ENCODE measurements at places on chromosomes 1 and 21.

GRCh38 chr1:74053407-74053806 is 144.6 kb downstream of the LRRIQ3 start:
- no peak for DNase-seq

GRCh38 chr21:39350094-39351005 is 1.5 kb upstream of the HMGN1 start:
- no peak for DNase-seq

DNA sequence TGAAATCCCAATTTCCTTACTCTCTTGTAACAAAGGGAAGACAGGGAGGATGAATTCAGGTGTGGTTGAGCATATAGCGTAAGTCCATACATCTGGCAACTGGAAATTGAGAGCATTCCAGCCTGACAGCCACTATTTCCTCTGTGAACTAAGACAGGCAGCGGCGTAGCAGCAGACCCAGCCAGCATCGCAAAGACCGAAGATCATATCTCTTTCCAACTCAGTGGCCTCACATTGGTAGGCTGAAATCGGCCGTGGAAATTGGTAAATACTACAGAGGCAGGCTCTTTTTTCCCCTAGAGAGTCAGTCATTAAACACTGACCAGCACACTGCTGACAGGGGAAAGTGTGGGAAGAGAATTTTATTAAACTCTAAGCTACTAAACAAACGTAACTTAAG is 43.4 kb downstream of the TARBP1 start:
- DNase-seq = no peak

GRCh38 chr1:27372808-27373690 is 1.6 kb downstream of the FCN3 start:
- no peak for DNase-seq

- peak; percentile 64 for DNase-seq
Measured at GRCh38 chr21:25708467-25709065, 26.1 kb downstream of the ATP5PF start.

- DNase-seq = no peak
Measured at GRCh38 chr21:45021428-45022347, 52.7 kb upstream of the ADARB1 start.

- no peak for DNase-seq
Measured at GRCh38 chr1:76868154-76868882, 1.0 kb downstream of the ST6GALNAC5 start.

- no peak for DNase-seq
Measured at GRCh38 chr1:178530037-178530402, 17.1 kb downstream of the TEX35 start.

GRCh38 chr1:101025657-101026429 is at the start of gene DPH5:
TSS of gene DPH5 (minus strand) at chr1:101025784. CDS start at chr1:101025443, 341 bp downstream.
- peak; percentile 88 for DNase-seq

- DNase-seq = no peak
Measured at GRCh38 chr1:20887246-20887645, 100.1 kb upstream of the HP1BP3 start.

GRCh38 chr1:20470194-20470593 is 15.8 kb downstream of the CAMK2N1 start:
- no peak for DNase-seq

GRCh38 chr21:20617130-20617529 is 381.1 kb upstream of the NCAM2 start:
- no peak for DNase-seq

DNA sequence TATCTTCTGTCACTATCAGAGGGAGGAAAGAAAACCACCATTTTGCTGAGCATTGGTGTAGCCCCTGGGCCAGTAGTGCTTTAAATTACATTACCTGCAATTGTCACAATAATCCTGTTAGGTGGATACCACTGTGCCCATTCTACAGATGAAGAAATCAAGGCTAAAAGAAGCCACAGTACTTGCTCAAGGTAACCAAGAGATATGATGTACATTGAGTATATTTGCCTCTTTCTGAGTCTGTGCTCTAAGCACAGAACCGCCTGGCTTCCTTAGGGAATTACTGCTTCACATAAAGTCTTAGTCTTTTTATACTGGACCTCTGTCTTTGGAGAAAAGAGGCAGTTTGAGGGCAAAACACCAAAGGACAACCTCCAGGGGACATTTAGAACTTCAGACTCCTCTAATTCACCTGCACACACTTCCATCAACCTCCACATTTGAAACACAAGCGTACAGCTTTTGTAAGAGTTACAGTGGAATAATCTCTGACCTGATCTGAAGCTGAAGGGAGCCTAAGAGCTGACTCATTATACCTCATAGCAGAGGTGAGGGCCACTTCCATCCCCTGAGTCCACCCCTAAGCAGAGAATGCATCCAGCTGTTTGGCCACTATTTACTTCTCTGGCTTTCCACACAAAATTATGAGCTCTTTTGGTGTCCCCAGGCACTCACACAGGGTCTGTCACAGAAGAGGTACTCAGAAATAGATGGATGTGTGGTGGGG is 61.8 kb downstream of the PLPP3 start:
- no peak for DNase-seq

DNA sequence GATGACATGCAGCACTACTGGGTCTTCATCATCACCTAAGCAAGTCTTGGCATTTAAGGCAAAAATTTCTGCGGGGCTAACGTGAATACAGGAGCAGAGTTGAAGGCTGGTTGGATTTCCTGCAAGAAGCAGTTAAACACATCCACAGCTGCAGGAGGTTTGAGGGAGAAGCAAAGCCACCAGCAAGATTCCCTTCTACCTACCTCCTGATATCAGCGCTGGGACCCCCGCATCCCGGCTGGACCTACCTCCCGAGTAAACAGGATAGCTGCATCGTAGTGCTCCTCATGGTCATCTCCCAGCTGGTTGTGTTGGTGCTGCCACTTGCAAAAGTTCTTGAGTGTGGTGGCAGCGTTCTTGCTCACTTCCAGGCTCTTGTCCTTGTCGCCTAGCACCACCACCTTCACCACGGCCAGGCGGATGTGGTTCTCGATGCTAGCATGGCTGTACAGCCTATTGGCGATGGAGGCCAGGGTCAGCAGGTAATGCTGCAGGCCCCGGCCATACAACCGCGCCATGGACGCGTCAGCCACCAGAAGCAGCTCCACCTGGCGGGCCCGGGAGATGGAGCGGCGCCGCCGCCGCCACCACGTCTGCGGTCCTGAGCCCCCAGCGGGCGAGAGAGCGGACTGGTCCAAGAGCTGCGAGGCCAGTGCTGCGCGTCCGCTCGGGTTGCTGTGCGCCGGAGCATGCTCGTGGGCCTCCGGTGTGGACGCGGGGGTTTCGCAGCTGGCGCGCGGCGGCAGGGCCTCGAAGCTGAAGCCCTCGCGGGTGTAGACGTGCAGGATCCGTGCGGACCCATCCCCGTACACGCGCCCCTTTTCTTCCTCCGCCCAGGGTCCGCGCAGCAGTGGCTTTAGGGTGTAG is 1.6 kb downstream of the ADAMTS5 start:
- DNase-seq = no peak

- DNase-seq = peak; percentile 70
Measured at GRCh38 chr1:225866061-225866837, 15.9 kb downstream of the TMEM63A start.

DNA sequence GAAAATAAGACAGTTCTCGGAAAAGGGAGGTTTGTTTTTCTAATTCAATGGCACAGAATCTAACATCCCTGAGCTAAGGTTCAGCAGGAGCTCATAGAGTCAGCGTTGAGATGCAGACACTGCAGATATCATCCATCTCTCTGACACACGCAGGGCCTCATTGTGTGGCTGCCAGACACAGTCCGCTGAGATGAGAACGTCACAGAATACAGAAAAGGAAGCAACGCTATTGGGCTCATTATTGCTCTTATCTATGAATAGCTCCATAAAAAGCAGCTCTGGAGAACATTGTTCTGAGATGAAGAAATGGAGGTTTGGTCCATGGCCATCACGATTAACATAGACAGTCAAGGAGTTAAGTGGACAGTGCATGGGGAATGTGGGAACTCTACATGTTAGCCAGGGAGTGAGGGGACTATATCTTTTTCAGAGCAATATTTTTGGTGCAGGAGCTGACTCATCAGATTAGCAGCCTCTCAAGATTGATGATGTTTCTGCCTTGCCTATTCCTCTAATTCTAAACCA is 771.6 kb upstream of the CXADR start:
- DNase-seq = no peak

DNA sequence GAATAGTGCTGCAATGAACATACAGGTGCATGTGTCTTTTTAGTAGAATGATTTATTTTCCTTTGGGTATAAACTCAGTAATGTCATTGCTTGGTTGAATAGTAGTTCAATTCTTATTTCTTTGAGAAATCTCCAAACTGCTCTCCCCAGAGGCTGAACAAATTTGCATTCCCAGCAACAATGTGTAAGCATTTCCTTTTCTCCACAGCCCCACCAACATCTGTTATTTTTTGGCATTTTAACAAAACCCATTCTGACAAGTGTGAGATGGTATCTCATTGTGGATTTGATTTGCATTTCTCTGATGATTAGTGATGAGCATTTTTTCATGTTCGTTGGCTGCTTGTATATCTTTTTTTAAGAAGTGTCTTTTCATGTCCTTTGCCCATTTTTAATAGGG is 21.9 kb upstream of the EEIG2 start:
- no peak for DNase-seq

- DNase-seq = no peak
Measured at GRCh38 chr1:82807563-82807962, 1006.8 kb downstream of the ADGRL2 start.

- no peak for DNase-seq
Measured at GRCh38 chr1:221845650-221846371, 103.9 kb upstream of the DUSP10 start.

- DNase-seq = no peak
Measured at GRCh38 chr1:184556665-184557064, 169.8 kb downstream of the C1orf21 start.

DNA sequence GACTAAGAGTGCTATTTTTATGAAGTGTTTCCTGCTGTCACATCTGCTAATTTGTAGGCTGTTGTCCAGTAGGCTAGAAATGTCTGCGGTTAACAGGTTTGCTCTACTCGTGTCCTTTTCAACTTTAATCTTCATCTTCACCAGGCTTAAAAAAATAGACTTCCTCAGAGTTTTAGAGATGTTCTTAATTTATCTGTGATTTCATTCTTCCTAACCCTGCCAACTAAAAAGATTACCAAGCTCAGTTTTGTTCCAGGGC is 66.8 kb downstream of the SASS6 start:
- no peak for DNase-seq

DNA sequence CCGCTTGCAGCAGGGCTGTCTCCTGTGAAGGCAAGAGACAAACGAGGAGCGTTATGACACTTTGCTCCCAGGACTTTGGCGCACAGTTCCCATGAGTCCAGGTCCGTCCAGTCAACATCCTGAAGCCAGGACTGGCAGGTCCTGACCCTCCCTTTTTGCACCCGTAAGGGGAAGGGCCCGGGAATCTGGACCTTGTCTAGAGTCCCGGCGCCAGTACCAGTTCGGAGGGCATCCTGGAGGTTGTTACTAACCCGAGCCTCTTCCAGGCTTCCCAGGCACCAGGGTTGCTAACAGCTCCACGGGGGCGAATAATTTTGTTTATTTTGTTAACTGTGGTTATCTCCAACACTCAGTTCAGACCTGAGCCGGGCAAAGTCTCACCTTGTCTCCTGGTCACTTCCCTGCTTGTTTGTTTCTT is 682 bp upstream of the RWDD3 start:
- no peak for DNase-seq

DNA sequence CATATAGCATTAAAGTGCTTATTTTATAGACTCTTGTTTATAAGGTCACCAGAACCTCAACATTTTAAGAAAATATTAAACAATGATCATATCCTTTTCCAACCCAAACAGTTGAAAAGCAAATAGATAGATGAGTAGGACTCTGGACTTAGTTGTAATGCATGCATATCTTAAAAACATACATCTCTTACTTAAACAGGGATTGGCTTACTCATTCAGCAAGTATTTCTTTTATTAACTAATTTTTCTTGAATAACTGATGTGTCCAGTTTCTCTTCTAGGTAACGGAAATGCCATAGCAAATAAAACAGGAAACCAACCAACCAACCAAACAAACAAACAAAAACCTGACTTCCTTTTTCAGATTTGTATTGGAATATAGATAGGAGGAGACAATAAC is 70.9 kb upstream of the NBPF4 start:
- DNase-seq = no peak

- no peak for DNase-seq
Measured at GRCh38 chr1:48216941-48217340, 5.6 kb upstream of the SLC5A9 start.

DNA sequence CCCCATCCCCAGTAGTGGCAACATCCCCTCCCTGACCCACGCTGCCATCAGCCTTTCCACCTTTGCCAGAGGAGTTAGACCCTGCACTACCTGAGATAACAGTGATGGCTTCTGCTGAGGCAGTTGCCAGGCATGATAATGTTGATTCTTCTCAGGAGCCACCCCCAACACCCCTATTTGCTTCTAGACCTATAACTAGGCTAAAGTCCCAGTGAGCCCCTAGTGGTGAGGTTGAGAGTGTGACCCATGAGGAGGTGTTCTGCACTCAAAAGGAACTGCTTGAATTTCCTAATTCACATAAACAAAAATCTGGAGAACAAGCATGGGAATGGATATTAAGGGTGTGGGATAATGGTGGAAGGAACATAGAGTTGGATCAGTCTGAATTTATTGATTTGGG is 159.6 kb upstream of the COL11A1 start:
- no peak for DNase-seq

DNA sequence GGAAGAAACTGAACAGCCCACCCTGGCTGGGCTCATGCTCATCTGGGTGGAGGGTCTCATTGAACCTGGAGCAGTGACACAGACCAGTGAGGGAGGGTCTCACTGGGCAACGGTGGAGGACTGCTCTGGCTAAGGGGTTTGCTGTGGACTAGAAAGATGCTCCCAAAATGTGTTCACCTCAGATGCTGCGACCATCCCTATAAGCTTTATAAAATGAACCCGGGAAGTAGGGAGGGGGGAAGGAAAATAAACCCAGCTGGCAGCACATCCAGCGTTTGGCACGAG is 34.5 kb upstream of the LBR start:
- no peak for DNase-seq

GRCh38 chr21:15676935-15677334 is 52.8 kb upstream of the USP25 start:
- DNase-seq = no peak

DNA sequence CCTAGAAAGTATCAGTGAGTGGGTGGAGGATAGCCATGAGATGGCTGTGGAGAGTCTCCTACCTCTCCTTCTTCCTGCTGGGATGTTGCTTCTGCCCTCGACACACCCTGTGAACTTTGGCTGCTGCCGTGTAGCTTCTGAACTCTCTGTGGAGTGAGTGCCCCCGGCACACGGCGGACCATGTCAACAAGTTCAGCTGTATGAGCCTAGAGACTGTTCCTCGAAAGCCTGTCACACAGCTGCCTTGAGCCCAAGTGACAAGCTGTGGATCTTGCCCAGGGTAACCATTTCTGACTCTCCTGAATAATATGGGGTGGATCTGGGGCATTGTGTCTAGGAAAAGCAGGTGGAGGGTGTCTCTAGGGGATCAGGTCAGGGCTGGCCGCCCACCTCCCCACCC is 143.2 kb downstream of the NOS1AP start:
- DNase-seq = no peak

GRCh38 chr1:177088966-177089365 is 75.5 kb downstream of the ASTN1 start:
- DNase-seq = no peak

DNA sequence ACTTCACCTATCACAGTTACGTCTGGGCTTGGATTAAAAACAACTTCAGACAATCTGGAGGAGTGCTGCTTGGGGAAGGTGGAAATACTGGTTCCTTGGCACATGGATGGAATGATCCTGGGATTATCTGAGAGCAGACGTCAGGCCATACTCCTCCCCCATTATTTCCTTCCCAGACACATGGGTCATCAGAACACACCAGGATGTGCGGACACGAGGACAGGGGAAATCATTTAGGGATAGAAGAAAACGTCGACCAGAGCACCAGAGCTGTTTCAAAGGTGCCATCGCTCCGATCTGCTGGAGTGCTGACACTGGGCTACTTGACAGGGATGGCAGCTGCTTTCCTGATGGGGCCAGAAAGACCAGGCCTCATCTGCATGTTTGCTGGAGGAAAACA is 31.8 kb upstream of the ANGPTL7 start:
- no peak for DNase-seq

Measured in CD4-positive, alpha-beta T cell treated with Interleukin-12 subunit alpha and Interleukin-12 subunit beta, for 1 hour (primary cell).